ENCODE measurements at places on chromosomes 2 and 18.
A peak's percentile ranks its signal among the peaks of the same experiment; 100 is the strongest.

GRCh38 chr2:230899287-230899686, 25.8 kb downstream of the GPR55 start:
- DNase-seq: no peak

DNA sequence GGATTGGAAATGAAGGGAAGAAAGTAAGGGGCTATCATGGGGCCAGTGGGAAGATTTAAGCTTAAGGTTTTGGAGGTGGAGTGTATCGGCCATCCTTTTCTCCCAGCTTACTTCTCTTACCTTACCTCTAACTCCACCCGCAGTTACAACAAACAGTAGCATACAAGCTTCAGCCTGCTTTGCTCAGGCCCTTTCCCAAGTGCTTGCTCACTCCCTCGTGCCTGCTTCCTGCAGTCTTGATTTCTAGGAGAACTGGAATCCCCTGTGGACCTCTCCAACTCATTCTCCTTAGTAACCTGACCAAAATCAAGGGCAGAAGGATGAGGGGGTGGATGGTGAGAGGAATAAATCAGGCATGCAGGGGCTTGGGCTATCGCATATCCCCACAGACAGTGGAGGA, 5.8 kb upstream of the LYG2 start:
- no peak for DNase-seq

DNA sequence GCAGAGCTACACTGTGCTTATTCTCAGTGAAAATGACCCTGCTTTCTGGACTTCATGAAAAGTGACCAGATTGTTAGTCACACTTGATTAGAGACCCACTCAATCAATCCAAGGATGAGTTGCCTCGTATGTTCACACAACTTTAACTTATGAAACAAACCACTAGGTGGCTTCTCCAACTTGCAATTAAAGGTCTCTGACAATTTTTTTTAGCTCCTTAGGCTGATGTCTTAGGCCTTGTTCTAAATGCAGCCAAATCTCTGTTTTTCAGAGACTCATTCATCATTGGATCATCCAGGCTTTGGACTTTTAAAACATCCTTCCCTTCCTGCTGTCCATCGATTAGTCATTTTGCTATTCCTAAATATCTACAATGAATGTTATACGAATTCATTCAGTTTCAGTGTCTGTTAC, 63.4 kb downstream of the MREG start:
- no peak for DNase-seq

- no peak for DNase-seq
Observed at GRCh38 chr2:42976351-42976750, 184.0 kb upstream of the HAAO start.

DNA sequence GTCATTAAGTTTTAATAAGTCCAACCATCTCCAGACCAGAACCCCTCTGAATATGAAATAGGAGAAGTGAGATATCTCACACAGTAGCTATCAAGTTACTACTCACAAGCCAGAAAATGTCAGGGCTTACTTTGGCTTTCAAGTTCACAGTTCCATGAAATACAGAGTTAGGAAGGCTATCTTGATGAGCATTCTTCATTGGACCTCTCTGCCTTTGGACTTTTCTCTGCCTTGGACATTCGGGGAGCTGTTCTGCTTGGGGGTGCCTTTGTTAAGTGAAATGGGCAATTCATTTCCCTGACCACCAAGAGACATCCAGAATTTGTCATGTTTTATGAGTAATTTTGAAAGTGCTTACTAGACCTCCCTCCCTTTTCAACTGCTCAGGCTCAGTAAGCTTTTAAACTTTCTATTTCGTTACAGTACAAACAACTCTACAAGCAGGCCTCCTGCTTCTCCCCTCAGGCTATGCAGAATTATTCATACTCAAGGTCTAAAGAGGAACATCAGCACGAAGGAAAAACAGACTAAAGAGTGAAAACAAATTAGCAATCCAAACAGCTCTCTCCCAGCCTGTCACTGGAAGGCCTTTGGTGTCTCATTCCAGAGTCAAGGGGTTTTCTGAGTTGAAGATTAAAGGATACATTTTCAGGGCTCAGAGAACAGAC, 95.3 kb downstream of the MREG start:
- DNase-seq: no peak

DNA sequence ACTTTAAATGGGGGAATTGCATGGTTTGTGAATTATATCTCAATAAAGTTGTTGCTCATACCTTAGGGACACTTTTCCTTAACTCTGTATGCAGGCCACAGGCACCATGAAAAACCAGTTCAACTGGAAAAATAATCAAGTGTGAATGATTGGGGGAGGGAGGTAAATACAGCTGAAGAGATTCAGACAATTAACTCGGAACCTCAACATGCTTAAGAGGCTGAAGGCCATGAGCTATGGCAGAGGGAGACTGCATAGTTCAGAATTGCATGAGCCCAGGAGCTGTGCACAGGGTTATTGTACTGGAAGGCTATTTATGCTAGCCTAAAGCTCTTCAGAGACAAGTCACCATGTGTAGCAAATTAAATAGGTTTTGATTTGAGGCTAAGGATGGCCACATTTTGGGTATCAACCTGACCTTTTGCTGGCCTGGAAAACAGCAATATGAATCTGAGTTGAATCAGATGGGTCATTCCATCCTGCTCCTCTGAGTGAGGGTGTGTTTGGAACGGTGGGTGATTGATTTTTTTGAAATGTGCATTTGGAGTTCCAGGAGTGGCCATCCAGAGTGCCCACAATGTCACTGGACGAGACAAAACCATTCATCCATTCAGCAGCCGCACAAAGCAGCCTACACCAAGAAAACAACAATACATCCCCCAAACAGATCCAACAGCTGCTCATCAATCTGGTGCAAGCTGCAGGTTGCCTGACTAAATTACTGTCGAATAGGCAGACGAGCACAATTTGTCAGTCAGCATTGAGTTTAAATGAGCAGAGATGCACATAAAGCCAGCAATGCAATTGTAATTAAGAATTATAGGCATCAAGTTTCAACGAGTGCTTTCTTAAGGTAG, 42.5 kb downstream of the HRH4 start:
- no peak for DNase-seq

- DNase-seq: no peak
Observed at GRCh38 chr18:57793302-57793986, 9.7 kb downstream of the ATP8B1 start.

DNA sequence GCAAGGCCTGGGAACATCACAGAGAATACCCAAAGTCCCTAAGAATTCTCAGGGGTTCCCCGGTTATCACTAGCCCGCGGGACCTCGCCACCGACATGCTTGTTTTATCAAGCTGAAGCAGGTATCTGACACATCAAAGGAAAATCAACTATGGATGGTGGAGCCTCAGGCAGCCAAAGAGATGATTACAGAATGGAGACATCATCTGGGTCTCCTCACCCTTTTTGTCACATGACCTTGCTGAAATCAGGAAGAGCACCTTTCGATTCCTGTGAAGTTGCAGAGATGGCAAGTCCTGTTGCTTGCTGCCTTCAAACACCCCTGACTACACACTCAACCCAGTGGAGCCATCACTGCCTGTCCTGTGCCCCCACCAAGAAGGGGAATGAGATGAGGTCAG, 19.2 kb upstream of the CAB39 start:
- no peak for DNase-seq

DNA sequence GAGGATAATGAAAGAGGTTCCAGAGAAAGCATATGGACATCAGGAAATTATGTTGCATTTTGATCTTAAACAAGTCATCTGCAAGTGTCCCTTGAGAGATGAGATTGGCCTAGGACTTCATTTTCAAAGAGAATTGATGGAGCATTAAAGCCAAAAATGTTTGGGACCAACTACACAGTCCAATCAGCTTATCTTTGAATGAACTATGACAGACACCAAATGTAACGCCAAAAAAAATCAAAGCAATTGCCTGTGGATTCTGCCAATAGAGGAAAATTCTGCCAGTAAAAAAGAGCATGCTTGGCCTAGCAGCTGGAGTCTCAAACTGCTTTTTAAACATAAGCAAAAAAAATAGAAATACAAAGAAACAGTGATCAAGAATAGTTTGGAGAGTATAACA, 594.5 kb upstream of the CHAC2 start:
- no peak for DNase-seq

GRCh38 chr2:238693337-238694093, 154.4 kb upstream of the TWIST2 start:
- no peak for DNase-seq

GRCh38 chr2:216974321-216975302, 114.7 kb upstream of the TNP1 start:
- DNase-seq: no peak

GRCh38 chr2:185291035-185291647, 447.5 kb upstream of the FSIP2 start:
- peak; percentile 9 for DNase-seq

GRCh38 chr18:68498185-68498584, 216.7 kb downstream of the TMX3 start:
- DNase-seq: no peak

Data from GF-D8 (cell line).